ENCODE measurements at places on chromosomes 7 and 10.

- DNase-seq: peak; percentile 39
Measured at GRCh38 chr10:74190494-74190893, 39.5 kb downstream of the ADK start.

GRCh38 chr10:80144067-80144695 lies 11.7 kb downstream of the PLAC9 start:
- DNase-seq: no peak

GRCh38 chr10:31977440-31978155 lies 49.0 kb upstream of the ARHGAP12 start:
- peak; percentile 79 for DNase-seq

DNA sequence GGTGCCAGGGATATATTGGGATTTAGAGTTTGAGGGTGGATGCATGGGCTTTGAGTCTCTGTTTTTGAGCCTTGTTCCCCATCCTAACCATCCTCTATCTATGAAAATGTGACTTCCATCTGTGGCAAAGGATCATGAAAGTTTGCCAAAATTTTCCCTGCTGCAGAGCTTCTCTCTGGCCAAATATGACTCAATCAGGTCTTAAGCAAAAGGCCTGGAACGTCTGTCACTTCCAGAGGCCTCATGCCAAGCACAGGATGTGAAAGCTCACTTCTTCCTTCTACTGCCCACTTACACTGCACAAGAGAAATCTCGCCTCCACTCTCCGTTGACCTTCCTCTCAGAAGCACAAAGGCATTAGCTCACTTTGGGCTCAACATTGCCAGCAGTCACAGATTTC lies 696.9 kb upstream of the NRP1 start:
- DNase-seq: peak; percentile 92

DNA sequence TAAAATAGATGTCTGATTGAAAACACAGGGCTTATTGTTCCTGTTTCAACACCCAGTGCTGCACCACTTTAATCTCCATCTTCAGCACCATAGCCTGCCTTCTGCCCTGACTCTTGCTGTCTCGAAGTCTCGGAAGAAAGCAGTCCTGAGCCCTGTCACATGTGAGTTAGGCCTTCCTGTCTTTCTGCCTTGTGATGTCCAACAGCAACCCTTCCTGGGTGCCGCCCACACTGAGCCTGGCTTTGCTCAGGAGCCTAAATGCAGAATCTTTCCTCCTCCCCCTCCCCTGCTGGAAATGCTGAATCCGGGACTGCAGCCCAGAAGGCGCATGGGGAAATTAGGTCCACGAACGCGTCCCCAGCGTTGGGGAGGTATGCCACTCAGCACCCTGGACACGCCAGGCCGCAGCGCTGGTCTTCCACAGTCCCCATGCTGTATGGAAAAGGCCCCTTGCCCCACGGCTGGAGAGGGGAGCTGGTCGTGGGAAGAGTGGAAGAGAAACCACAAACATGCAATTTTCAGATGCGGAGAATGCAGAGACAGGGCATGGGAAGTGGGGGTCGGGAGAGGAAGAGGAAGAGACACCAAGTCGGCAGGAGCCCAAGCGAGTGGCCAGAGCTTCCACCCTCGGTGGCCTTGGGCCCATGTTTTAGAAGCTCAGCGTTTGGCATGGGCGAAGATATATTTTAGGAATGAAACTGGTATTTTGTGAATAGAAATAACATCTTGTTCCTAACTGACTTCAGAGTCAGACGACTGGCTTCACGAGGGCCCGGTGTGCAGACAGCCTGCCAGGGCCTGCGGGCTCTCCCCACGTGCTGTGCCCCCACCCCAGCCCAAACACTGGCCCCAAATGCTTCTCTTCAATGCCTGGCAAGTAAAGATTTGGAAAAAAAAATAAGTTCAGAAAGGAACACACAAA lies 656.1 kb upstream of the FOXK1 start:
- no peak for DNase-seq

DNA sequence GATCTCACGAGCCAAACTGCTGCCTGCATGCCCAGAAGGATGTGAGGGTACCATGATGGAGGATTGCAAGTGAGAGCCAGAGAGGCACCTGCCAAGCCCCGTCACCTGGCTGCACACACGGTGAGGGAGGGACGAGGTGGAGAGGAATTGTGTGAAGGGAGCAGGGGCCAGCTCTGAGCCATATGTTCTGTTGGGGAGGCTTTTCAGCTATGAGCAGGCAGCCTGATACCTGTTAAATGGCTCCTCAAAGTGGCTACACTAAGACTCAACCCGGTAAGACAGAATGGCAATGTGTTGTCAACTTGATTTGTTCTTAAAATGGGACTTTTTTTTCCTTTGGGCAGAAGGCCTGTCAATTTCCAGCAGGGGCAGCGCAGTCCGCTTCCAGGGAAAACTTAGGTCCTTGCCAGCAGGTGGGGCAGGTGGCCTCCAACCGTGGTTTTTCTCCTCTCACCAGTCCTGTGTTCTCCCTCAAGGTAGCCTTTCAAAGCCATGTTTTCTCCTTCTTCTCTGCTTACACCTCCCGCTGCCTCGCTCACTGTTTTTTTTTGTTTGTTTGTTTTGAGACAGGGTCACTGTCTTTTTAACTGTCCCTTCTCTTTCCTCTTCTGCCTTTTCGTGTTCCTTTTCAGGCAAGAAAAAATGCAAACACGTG lies 57.7 kb upstream of the ZNRF2 start:
- DNase-seq: no peak

- DNase-seq: no peak
Measured at GRCh38 chr7:139626817-139627216, 103.3 kb downstream of the CLEC2L start.

GRCh38 chr10:76667408-76668370 lies 969.9 kb downstream of the KCNMA1 start:
- DNase-seq: no peak

DNA sequence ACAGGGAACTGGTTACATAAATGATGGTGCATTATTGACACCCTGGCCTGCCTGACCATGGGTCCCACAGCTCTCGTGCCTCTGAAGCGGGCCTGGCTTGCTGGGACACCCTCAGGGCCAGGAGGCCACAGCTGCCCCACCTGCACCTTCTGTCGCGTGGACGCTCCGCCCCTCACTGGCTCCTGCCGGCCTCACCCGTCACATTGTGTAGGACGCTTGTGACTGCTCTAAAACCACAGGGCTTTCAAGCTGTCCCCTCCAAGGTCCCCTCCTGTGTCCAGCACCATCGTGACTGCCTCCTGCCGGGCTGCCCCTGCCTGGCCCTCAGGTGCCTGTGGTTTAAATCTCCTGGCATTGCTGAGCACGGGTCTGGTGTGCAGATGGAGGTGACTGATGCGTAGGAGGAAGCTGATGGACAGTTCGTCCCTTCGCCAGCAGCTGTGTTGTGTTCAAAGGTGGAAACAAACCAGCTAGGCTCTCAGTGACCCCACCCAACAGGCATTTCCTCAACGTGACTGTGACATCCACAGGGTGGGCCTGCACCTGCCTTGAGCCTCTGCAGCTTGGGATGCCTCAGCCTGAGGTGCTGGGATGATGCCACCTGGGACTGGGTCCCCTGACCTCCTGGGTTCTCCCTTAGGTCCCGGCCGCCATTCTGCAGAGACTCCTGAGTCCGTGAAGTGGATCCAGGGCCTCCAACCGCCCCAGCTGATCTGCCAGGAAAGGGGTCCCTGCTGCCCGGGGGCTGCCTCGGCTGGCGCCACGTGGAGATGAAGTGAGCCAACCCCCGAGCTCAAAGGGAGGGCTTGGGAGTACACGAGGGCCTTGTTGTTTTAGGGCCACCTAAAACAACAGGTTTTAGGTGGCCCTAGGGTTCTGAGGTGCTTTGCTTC lies 148.5 kb downstream of the WDR37 start:
- no peak for DNase-seq

DNA sequence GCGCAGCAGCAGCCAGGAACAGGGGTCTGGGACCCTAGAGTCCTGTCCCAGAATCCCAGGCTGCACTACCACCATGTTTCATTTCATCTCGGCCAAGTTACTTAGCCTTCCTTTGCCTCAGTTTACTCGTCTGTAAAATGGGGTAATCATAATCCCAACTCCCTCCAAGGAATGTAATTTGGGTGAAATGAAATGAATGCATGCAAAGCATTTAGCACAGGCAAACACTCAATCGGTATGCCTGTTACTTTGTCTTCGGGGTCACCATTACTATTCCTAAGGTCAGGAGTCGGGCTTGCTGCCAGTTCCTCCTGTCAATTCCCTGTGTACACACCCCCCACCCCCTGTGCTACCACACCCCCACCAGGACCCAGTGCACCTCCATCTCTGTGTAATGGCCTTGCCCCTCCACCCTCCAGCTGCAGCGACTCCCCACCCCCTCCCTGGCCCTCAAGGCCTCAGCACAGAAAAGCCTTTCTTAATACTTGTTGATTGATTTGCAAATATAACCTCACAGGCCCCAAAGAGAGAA lies 1.7 kb downstream of the TNS3 start:
- no peak for DNase-seq

GRCh38 chr7:39971924-39972323 lies 21.9 kb downstream of the CDK13 start:
- no peak for DNase-seq

- DNase-seq: no peak
Measured at GRCh38 chr7:157610671-157611295, 274.0 kb downstream of the DNAJB6 start.

DNA sequence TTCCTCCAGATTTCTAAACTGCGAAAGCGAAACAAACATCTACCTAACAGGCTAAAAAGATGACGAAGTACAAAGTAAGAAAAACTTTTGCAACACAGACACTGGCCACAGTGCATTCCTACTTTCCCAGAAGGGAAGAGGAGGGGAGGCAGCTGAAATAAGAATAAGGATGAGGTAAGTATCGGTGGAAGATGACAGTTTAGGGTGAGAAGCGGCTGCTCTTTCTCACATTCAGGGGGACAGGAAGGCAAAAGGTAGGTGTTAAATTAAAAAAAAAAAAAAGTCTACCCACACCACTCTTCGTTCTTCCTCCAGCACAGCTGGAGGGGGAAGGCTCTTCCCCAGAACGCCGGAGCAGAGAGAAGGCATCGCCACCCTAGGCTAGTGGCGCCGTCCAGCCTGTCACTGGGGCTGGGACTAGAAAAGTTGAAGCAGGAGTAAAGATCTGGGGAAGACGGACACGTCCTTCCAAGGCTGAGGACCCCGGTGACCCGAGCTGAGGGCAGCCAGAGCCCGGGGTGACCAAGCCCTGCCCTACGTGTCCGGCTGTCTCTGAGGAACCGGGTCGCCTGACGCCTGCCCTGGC lies 846 bp downstream of the DNAJC1 start:
- peak; percentile 68 for DNase-seq

Data from AG10803 (cell line).